AML-193 (cell line): ENCODE measurements at places on chromosomes 12 and 14.

DNA sequence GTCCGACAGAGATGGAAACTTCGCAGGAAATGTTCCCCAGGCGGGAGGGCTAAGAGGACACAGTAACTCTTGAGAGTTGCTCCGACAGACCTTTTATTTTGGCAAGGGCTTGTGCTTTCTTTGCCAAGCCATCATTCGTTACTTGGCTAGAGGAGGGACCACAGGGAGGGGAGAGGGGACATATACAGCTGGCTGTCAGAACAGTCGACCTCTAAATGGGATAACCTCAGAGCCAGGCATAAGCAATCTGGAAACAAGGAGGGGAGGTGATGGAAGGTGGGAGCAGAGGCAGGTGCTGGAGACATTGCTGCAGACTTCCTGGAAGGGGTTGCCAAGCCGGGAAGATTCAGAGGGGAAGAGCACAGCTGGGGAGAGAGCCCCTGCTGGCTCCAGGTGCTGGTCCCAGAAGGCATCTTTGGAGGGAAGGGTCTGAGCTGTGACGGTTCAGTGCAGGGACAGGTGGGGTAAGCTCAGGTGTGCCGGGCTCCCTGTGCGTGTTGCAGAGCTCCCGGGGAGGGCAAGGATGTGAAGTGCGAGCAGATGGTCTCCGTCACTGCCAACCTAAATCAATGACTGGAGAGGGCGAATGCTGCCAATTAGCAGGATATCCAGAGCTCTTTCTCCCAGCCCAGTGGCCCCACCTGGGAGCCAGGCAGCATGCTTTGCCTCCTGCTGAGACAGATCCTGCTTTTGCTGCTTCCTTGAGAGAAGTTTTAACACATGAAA is 50.1 kb downstream of the CHST11 start:
- no peak for DNase-seq

DNA sequence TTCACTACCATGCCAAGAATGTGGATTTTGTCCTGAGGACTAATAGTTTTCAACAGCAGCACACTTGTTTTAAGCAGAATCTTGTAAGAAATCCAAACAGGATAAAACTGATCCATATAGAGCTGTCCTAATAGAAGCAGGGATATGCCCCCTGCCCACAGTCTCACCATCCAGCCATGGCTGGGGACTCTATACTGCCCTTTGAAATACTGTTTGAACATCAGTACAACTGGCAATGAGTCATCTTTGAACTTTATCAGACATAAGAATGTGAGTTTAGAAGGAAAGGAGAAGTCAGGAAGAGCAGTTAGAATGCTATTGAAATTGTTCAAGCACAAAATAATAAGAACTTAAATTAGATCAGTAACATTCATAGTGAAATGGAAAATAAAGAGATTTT is 3.8 kb upstream of the C12orf42 start:
- no peak for DNase-seq

DNA sequence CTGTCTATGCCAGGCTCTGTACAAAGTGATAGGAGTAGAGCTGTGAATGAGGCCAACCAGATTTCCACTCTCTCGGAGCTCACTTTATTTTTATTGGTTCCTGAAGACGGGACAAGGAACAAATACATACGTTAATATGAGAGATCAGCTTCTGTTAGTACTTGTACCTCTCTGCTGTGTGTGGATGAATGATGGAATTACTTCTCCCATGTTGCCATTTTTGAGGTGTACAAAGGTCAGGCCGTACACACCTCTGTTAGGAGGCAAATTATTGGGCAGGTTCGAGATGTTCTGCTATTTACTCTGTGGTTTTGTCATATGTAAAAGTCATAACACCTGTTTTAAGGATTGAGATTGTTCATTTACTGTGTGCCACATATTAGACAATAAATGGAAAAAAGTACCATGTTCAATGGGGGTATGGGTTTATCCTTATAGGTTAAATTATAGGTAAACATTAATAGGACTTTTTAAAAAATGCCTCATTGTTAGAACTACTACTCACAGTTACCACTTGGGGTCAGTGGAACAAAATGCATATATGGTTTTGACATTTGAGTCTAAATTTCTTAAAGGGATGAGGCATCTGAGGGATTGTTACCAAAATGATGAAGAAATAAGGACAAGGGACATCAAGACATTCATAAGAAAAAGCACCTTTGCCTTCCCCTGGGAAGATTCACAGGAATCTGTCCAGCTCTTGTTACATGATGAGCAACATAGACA is 26.9 kb downstream of the WBP11 start:
- DNase-seq = peak; percentile 8

DNA sequence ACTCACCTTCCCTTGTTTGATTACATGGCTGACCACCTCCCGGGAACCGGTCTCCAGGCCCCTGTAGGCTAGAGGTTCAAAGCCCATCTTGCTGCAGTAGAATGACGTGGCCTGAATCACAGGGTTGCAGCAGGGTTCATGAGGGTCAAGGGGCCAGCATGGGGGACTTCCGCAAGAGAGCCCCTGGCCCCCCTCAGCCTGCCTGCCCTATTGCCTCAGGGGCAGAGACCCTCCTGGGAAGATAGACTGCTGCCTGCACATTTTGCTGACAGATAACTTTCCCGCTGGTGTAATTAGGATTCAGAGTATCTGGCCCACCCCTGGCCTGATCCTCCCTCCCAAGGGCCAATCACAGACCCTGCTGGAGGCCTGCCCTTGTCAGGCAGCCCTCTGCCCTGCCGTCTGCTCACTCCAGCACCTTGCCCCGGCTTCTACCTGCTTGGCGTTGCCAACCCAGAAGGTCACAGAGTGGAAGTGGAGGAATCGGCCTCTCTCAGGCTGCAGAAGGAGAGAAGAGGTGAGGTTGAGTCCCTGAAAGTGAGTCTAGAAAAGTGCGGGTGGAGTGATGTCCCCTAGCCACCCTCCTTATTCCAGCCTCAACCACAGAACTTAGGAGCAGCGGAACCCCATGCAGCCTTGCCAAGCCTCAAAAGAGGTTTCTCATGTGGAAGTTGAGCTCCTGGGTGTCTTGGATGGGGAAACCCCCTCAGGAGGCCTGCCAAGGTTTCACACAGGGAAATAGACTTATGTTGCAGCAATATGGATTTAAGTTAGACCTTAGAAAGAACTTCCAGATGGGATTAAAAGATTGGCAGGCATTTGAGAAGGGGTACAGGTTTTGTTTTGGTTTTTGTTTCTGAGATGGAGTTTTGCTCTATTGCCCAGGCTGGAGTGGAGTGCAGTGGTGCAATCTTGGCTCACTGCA is 1.1 kb downstream of the HPD start:
- DNase-seq = no peak
